ENCODE measurements at places on chromosomes 7 and 10. TPM values are rescaled to one million over a fixed set of nuclear protein-coding genes. Genes with fewer than 3 reads are reported as not detected.

- DNase-seq = no peak
- no peaks in the 10 kb centered on the region for H3K27me3 ChIP-seq
- no peaks in the 10 kb centered on the region for H3K36me3 ChIP-seq
- H3K27ac ChIP-seq = no peak overlapping the region
- H3K4me3 ChIP-seq = no peak overlapping the region
Measured at GRCh38 chr7:148587076-148587475, 3.5 kb upstream of the C7orf33 start.

- DNase-seq = no peak
- H3K36me3 ChIP-seq = no peaks in the 10 kb centered on the region
- H3K4me1 ChIP-seq = no peaks in the 10 kb centered on the region
- no peak overlapping the region for H3K4me3 ChIP-seq
Measured at GRCh38 chr7:99737726-99738125, 2.7 kb upstream of the CYP3A7 start.

- H3K27me3 ChIP-seq = no peaks in the 10 kb centered on the region
- no peaks in the 10 kb centered on the region for H3K4me1 ChIP-seq
- H3K36me3 ChIP-seq = no peaks in the 10 kb centered on the region
- DNase-seq = no peak
- H3K27ac ChIP-seq = no peak overlapping the region
- no peak overlapping the region for H3K4me3 ChIP-seq
Measured at GRCh38 chr7:148447221-148447849, 143.2 kb upstream of the C7orf33 start.

GRCh38 chr7:7533831-7534430 is 1.7 kb downstream of the COL28A1 start:
- no peaks in the 10 kb centered on the region for H3K27me3 ChIP-seq
- H3K27ac ChIP-seq = no peak overlapping the region

DNA sequence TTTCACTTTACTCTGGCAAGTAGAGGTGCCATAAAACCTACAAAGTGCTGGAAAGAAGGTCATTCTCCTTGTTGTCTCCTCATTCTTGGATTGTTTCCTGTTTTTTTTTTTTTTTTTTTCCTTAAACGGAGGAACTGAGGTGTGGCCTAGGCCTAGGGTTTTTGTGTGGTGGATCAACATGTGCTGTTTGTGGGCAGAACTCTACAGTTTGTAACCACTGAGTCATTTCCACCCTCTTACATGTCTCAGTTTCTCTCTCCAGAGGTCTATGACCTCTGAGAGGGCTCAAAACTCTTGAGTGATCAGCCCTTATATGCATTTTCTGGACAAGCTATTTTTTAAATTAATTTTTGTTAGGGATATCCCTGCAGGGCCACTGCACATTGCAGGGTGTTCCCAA is 296.0 kb downstream of the PPP1R3A start:
- H3K27me3 ChIP-seq = no peaks in the 10 kb centered on the region
- no peak overlapping the region for H3K4me3 ChIP-seq
- H3K4me1 ChIP-seq = no peaks in the 10 kb centered on the region
- DNase-seq = no peak
- H3K36me3 ChIP-seq = no peaks in the 10 kb centered on the region

DNA sequence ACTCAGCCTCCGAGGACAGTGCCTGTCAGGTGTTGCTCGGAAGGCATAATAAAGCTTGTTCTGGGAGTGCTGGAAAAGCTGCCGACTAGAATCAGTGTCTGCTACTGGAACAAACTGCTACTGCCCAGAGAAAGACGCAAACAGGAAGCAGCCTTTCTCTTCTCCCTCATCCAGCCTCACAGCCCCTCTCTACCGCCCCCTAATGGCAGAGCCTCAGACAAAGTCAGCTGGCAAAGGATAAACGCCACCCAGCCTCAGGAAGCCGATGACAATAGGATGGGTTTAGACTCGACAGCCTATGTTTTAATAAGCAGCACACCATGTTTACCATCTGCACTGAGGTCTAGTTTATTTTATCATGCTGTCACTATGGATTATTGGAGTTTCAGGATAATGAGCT is 169.5 kb upstream of the LYZL1 start:
- H3K4me1 ChIP-seq = no peaks in the 10 kb centered on the region
- no peak overlapping the region for H3K27ac ChIP-seq
- H3K4me3 ChIP-seq = no peak overlapping the region

The HABP2 gene
- total RNA-seq = not detected

The GJD4 gene
- total RNA-seq = not detected

The GIMAP1 gene
- total RNA-seq = 10.7 TPM

The GRID2IP gene
- total RNA-seq = 0.46 TPM
